Left ventricle myocardium inferior (tissue), 1 donor: ENCODE measurements at places on chromosomes 6 and 20. TPM values are rescaled to one million over a fixed set of nuclear protein-coding genes. Genes with fewer than 3 reads are reported as not detected.

- no peaks in the 10 kb centered on the region for H3K27me3 ChIP-seq
- peaks cover 89% of the 10 kb centered on the region for H3K36me3 ChIP-seq
- no peak overlapping the region for H3K4me3 ChIP-seq
- H3K27ac ChIP-seq: peak overlapping the region; percentile 52
These were observed 21.4 kb downstream of the EIF2S2 start for GRCh38 chr20:34090645-34091044.

OR2J3 gene
- not detected for total RNA-seq

- DNase-seq: no peak
- H3K4me3 ChIP-seq: peak overlapping the region; percentile 95
- peaks cover 28% of the 10 kb centered on the region for H3K36me3 ChIP-seq
- no peaks in the 10 kb centered on the region for H3K27me3 ChIP-seq
- peak overlapping the region; percentile 98 for H3K27ac ChIP-seq
These were observed 2.7 kb downstream of the VEGFA start for GRCh38 chr6:43772681-43773049.

FOXP4 gene
- total RNA-seq: 15.0 TPM

- peaks cover 100% of the 10 kb centered on the region for H3K4me1 ChIP-seq
- DNase-seq: no peak
- peak overlapping the region; percentile 94 for H3K27ac ChIP-seq
- H3K36me3 ChIP-seq: peaks cover 9% of the 10 kb centered on the region
These were observed 6.7 kb downstream of the SDC4 start for GRCh38 chr20:45341579-45341938.
